ENCODE measurements at places on chromosomes 4 and X.
A peak's percentile ranks its signal among the peaks of the same experiment; 100 is the strongest.

DNA sequence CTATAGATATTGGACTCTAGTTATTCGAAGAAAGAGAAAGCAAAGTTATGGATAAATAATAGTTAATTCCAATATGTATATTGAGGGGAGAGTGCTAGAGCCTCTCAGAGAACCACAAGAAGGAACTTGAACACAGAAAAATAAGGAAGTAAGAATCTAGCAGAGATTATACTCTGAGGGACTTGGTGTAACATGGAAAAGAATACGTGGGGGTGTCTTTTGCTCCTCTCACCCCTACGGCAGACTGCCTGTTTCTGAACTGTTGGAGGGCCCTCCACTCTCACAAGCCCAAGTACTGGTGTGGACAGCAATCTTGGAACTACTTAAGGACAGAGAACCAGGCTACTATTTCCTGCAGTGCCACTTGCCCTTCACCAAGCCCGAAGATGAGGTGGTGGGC lies 1174.4 kb upstream of the PCDH10 start:
- no peak for DNase-seq

GRCh38 chr4:137387924-137388323 lies 144.4 kb downstream of the PCDH18 start:
- no peak for DNase-seq

- DNase-seq: no peak
Observed at GRCh38 chr4:78742300-78742699, 33.9 kb upstream of the BMP2K start.

DNA sequence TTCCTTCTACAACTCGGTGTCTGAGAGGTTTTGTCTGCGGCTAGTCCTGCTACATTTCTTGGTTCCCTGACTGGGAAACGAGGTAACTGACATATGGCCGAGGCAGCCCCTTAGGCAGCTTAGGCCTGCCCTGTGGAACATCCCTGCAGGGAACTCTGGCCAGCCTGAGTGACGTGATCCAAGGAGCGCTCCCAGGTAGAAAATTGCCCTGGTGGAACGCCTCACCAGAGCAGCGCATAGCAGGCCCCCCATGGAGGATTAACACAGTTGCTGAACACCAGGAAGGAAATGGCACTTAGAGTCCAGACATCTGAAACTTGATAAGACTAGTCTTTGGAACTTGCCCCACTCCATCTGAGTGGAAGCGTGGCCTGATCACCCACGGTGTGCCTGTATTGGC lies 837.4 kb upstream of the NDST4 start:
- DNase-seq: no peak

DNA sequence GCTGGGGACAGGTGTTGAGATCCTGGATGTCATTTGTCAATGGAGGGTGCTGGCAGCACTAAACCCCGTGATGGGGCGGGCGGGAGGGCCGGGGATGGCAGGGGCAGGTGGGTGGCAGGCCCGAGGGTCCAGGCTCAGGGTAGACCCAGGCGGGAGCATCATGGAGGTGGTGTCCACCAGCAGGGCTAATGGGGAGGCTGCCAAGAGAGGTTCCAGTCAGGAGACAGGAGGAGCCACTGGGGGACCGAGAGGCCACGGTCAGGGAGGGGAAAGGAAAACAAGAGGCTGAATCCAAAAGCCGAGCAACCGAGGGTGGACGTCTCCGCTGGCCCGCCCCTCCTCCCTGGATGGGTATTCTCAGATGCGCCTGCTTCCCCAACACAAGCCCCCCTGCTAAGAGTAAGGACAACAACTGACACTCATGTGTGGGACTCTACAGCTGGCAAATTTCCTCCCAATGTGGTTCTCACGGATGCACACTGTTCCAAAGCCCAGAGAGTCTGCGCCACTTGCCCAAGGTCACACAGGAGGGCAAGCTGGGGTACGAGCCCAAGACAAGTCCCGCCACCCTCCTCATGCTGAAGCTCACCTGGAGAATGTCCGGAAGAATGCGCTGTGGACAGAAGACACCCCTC lies 132.0 kb downstream of the CPZ start:
- DNase-seq: no peak

DNA sequence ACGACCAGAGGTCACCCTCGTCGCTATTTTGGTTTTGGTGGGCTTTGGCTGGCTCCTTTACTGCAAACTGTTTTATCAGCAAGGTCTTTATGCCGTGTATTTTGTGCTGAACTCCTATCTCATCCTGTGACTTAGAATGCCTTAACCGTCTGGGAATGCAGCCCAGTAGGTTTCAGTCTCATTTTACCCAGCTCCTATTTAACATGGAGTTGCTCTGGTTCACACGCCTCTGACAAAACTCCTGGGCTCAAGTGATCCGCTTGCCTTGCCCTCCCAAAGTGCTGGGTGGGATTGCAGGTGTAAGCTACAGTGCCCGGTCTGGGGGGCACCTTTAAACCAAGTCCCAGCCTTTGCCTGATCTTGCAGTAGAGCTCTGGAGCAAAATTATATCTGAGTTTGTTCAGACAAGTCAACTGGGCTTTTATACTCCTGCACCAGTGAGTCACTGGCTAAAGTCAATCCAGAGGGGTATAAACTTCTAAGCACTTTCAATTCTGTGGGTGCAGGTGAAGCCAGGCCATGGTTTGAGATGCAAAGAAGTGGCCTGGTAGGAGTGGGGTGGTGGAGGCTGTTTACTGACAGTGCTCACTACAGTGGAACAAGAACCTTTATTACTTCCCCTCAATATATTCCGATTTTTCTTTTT lies 50.2 kb downstream of the MGST2 start:
- DNase-seq: no peak

DNA sequence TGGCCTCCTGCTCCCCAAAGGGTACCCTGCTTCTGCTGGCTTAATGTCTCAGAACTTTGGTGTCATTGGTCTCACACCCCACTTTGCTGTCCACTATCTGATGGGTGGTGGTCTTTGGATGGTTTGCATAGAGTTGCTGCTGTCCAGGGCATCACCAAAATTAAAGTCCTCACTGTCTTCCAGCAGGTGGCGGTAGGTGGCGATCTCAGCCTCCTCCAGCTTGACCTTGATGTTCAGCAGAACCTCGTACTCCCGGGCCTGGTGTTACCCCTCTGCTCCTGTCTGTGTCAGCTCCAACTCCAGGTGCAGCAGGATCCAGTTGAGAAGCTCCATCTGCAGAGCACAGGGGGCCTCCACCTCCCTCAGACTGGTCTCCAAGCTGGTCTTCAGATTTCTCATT lies 1169.5 kb upstream of the PABPC4L start:
- DNase-seq: no peak

- peak; percentile 2 for DNase-seq
Observed at GRCh38 chr4:32488690-32489089, 1768.5 kb downstream of the PCDH7 start.

- DNase-seq: no peak
Observed at GRCh38 chrX:39605183-39605582, 492.6 kb downstream of the BCOR start.

DNA sequence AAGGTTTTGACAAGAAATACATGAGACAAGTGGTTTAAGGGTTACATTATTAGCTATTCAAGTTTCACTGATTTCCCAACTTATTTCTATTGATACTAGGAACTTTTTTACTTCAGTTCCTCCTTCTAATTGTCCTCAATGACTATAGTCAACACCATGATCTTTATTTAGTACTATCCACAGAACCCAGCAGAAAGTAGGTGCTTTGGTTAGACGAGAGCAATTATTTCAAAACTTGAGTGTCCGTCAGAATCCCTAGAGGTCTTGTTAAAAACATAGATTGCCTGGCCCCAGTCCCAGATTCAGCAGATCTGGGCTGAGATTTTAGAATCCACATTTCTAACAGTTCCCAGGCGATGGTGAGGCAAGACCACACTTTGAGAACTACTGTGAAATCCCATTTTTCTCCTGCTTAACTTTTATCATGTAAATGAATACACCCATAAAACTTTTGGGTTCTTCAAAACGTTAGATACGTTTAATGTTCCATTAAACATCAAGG lies 17.9 kb downstream of the EXOC1 start:
- no peak for DNase-seq

- no peak for DNase-seq
Observed at GRCh38 chr4:126957987-126958386, 674.8 kb upstream of the INTU start.

GRCh38 chrX:136768469-136769084 lies 12.2 kb downstream of the ARHGEF6 start:
- DNase-seq: peak; percentile 76

DNA sequence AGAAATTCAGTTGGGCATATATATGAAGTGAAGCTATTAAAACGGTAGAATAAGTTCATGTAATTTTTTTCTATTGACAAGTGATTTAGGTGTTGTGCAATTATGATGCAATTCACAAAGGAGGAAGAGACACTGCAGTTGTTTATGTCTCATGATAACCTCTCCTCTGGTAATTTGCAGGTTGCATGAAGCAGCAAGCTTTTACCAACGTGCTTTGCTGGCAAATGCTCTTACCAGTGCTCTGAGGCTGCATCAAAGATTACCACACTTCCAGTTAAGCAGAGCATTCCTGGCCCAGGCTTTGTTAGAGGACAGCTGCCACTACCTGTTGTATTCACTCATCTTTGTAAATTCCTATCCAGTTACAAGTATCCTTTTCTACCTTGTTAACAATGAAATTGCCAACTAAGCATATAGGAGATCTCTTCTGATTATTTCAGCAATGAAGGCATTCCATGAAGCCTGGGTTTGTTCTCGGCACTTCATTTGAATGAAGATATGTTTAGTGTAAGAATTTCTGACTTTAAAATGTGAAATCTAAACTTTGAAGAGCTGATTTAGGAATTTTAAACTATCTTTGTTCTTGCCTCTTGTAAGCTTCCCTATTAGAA lies 3.9 kb downstream of the TMEM33 start:
- no peak for DNase-seq

- DNase-seq: no peak
Observed at GRCh38 chr4:100146756-100147155, 43.5 kb downstream of the DDIT4L start.

DNA sequence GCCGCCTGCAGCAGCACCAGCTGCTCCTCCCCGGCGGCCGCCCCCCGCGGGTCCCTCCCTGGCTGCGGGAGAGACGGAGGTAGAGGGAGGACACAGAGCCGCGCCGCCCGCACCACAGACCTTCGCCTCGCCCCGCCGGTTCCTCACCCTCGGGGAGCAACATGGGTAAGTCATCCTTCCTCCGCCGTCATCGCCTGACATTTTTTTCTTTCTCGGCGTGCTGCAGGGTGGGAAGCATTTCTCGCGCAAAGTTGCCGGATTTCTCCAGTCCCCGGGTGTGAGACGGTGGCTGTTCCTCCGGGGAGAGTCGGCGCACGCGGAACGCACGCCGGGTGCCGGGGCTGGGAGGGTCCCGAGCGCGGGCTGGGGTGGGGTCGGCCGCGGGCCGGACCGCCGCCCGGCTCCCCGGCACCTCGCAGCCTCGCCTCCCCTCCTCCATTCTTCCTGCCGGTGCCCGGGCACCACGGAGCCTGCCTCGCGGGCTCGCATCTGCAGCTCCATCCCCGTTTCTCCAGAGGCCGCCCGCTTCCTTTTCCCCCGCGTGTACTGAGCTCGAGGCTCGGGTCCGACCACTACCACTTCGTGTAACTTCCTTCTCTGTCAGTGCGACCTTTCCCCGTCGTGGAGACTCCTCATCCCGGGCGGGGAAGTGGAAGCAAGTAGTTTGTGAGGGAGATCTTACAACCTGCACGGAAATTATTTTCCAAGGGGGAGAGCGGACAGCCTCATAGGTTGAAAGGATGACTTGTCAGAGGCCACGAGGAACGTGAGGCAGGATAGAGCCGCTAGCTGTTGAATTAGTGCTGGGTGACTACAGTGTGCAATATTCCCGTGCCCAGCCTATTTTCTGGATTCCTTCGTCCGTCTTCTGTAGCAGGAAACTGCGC lies 464 bp downstream of the RAP1GDS1 start:
- DNase-seq: peak; percentile 61

GRCh38 chr4:109910256-109910655 lies 2.4 kb upstream of the EGF start:
- DNase-seq: no peak

- no peak for DNase-seq
Observed at GRCh38 chr4:3712936-3713335, 53.2 kb upstream of the ADRA2C start.

DNA sequence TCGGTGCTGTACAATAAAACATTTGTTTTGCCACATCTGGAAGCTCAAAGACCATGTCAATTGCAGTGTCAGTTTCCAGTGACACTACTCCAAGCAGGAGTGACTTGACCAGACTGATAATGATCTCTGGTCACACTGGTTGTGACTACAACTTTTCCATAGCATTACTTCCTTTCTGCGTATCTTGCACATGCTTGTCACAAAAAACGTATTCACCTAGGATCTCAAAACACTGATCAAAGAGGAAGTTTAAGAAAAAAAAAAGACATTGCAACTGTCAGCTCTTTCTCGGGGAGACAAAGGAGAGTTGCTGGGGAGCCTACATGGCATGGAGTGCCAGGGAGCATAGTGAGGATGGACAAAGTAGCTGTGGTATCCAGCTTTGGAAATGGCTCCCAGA lies 60.6 kb downstream of the OPHN1 start:
- no peak for DNase-seq

DNA sequence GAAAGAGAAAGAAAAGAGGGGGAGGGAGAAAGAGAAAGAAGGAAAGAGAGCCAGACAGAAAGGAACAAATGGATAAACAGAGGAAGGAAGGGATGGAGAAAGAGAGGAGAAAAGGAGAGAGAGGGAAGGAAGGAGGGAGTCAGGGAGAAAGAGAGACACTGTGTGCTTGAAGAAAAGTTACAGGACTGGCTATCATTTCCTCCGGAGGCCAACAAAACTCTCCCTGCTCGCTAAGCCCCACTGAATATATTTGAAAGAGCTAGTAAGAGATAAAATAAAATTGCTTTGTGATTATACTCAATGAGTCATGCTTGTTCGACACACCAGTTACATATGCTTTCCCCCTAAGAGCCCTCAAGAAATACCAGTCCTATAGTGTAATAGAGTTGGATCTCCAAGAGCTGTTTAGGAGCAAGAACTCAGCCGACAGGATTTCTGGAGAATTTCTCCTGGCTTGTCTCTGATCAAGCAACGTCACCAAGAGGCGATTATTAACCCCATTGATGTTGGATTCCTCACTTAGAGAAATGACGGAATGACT lies 102.2 kb downstream of the MXRA5 start:
- DNase-seq: peak; percentile 68

- DNase-seq: no peak
Observed at GRCh38 chr4:13203101-13203500, 281.0 kb downstream of the RAB28 start.

DNA sequence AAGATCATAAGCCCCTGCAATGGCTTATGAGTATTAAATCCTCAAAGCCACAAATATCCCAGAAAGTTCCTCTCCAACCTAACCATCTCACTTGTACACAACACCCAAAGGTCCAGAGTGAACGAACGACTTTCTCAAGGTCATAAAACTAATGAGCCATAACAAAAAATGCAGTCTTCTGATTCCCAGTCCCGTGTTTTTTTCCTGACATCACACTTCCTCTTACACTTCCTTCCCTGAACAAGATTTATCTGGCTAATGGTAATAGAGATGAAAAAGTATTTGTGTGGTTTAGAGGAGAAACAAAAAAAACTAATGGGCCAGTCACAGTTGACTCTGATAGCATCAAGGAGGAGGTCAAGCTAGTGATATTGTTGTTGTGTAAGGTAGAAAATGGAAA lies 99.5 kb upstream of the KLHL13 start:
- no peak for DNase-seq

GRCh38 chr4:166045457-166045856 lies 172.4 kb downstream of the TLL1 start:
- DNase-seq: no peak

Data from A172 (cell line).